Activated CD8-positive, alpha-beta memory T cell treated with anti-CD3 and anti-CD28 coated beads for 1 hour (primary cell): ENCODE measurements at places on chromosomes 2 and 18.

GRCh38 chr2:96816836-96817702 is 1.0 kb downstream of the CNNM3 start:
- no peak for DNase-seq

DNA sequence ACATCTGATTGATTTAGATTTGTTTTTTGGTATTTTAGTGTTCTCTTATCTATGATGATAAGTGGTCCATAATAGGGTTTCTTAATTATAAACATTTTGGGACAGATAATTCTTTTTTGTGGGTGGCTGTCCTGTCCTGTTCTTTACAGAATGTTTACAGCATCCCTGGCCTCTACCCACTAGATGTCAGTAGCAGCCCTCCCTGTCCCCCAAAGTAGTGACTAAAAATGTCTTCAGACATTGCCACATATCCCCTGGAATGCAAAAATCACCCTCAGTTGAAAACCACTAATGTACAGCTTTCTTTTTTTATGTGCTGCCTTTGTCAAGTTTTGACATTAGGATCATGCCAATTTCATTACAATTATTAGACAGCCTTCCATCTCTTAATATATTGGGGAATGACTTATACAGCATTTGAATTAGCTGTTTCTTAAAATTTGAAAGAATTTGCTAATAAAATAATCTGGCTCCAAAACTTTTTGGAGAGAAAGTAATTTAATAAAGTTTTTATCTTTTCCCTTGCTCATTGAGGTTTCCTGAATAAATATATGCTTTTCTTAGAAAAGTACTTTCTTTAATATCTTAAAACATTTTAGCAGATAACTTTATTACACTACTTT is 19.5 kb downstream of the WIPF1 start:
- peak; percentile 34 for DNase-seq

- no peak for DNase-seq
These were observed 27.7 kb upstream of the SMCHD1 start for GRCh38 chr18:2627821-2628276.

GRCh38 chr2:86048383-86048701 is 57.3 kb downstream of the POLR1A start:
- DNase-seq: no peak

- DNase-seq: no peak
These were observed 29.4 kb upstream of the TSPYL6 start for GRCh38 chr2:54285451-54285850.

GRCh38 chr18:31199190-31199769 is 36.6 kb upstream of the DSC1 start:
- DNase-seq: no peak

GRCh38 chr2:45337481-45337880 is 273.6 kb downstream of the SRBD1 start:
- DNase-seq: no peak

GRCh38 chr18:80229363-80229762 is 18.0 kb downstream of the PARD6G start:
- DNase-seq: no peak

DNA sequence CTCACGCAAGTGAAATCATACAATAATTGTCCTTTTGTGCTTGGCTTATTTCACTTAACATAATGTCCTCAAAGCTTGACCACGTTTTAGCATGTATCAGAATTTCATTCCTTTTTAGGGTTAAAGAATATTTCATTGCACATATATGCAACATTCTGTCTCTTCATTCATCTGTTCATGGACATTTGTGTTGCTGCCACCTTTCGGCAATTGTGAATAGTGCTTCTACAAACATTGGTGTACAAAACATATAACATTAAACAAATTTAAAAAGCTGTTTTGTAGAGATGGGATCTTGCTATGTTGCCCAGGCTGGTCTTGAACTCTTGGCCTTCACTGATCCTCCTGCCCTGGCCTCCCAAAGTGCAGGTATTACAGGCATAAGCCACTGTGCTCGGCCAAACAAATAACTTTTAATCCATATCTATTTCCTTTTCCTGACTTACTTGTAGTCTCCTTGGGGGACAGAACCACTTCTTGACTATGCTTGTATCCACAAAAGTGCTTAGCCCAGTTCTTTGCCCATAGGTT is 209.3 kb downstream of the SLC4A3 start:
- DNase-seq: no peak

- DNase-seq: no peak
These were observed 1081.9 kb downstream of the LRP1B start for GRCh38 chr2:141048951-141049350.

GRCh38 chr18:79400591-79401381 is 5.1 kb downstream of the NFATC1 start:
- DNase-seq: no peak

DNA sequence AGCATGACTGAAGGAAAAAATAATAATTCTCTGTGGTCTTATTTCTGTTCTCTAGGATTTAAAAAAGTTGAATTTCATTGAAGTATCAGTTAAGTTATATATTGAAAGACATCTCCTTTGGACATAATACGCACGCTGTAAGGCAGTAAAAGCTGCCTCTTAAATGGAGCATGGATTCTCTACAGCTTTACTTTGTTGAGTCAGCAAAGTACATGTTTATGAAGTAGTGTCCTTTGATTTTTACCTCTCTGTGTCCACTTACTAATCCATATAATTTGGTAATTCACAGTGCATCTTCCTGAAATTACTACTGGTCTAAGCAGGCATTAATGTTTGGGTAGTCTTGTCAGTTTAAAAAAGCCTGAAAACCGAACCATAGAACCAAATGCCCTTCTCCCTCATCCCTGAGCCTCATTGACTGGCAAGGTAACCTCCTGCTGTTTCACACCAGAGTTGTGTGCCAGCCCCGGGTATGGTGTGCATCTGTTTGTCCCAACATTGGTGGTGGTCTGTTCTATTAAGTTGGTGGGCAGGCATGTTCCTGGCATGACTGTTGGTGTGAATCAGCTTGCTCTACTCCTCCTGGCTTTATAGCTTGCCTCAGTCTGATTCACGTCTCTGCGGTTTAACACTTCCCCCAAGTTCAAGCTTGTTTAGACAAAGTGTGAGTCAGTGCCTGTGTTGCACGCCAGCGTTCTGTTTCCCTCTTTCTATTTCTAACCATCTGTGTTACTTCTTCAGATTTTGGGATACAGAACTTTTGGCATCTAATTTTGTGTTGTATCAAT is 71.0 kb upstream of the ITM2C start:
- DNase-seq: peak; percentile 41

- no peak for DNase-seq
These were observed 13.1 kb downstream of the TYMS start for GRCh38 chr18:670522-670921.

GRCh38 chr2:17747684-17748452 is 5.7 kb downstream of the SMC6 start:
- no peak for DNase-seq

DNA sequence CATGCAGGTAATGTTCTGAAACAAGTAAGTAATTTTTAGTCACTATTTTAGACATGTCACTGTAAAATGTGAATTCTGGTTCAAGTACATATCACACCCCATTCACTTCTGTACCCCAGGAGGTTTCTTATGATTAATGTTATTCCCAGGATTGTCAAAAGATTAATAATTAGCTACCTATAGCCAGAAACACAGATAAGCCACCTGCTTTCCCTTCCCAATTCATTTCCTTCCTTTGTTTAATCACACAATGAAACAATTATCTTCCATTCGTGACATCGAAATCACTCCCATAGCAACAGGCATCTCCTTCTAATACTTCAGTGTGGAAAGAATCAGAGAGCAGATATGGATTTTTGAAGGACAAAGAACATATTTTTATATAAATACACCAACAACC is 1650.3 kb upstream of the CELF4 start:
- DNase-seq: no peak

- no peak for DNase-seq
These were observed 45.3 kb downstream of the PIKFYVE start for GRCh38 chr2:208311321-208311720.

- DNase-seq: no peak
These were observed 309.3 kb upstream of the LRRTM4 start for GRCh38 chr2:77831471-77831870.

DNA sequence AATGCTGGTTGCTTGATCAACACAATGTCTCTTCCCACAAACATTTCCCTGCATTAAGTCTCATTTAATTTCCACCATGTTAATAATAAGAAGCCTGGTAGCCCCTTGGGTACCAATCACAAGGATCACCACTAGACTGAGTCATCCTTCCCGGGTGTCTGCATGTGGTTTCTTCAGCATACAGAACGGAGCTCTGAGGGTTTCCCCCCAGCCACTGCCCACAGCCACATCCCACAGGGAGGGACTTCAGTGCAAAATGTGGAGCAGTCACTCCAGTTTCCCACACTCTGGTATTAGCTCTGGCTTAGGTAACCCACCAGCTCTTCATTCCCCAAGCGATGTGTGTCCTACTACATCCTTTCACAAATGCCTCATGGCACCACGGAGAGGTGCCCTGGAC is 42.7 kb upstream of the POLE4 start:
- DNase-seq: peak; percentile 17

- no peak for DNase-seq
These were observed 302.1 kb downstream of the LRP1B start for GRCh38 chr2:141828761-141829160.

DNA sequence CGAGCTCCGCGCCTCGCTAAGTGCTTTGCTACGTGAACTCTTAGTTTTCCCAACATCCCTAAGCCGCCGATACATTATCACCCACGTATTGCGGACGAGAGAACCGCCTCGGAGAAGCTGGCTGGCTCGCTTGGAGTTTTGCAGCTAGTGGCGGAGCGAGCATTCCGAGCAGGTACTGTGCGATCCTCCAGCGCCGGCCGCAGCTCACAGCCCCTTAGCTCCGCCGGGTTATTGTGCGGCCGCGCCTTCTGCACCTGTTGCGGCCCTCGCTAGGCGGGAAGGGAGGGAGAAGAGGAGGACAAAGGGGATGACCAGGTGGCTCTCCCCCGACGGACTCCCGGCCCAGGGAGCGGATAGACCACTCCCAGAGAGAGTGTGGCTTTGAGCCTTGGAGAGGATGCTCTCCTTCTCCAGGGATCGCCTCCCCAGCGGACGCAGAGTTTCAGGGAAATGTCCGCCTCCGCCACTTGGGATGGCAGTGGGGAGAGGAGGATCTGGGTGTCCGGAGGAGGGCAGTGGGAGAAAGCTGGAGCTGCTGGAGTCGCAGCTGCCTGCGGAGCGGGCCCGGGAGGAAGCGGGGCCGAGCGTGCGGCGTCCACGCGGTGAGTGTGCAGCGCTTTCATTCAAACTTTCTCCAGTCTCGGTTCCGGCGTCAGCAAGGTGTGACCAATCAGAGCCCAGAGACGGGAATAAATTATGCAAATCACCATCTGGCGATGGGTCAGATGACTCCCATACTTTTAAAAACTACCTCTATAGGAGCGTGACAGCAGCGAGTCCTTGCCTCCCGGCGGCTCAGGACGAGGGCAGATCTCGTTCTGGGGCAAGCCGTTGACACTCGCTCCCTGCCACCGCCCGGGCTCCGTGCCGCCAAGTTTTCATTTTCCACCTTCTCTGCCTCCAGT is at the start of gene LIPG:
TSS of gene LIPG (plus strand) at position 769 of the 905 bp plus-strand sequence. CDS start 252 bp downstream, outside the sequence.
- DNase-seq: no peak

DNA sequence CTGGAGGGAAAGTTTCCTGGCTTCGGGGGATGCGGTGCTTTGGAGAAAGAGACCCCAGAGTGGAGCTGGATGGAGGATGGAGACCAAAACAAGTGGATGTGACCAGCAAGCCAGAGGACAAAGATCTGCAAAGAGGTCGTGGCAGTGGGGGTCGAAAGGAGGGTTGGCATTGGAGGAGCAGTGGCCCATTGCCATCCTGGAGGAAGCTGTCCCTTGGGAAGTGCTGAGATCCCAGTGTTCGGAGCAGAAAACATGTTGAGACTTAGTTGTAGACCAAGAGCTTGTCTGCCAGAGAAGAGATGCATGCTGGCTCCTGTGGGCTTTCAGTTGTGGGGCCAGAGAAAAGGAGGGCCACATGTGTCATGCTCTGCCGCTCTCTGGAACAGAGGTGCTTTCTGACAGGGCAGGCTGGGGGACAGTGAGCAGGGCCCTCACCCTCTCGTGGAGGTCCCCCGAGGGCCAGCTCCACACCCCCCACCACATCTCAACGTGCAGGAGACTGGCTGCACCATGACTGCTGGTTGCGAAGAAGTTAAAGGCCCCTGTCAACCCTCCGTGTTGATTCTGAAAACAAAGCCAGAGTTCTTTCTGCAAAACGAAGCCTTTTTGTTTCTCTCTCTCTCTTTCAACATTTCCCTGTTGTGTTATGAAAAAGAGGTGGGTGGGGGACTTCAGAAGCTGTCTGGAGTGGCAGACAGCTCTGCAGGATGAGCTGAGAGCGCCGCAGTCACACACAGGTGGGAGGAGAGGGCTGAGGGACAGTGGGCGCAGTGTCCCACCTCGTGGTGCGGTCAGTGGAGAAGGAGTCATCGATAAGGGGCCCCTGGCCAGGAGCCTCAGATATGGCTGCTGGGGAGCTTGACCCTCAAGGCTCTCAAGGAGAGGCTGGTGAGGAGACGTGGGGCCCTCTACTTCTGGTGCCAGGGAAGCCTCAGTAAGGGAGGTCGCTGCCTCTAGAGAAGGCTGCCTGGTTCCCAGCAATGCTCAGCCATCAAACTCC is 77.6 kb upstream of the BCL2L11 start:
- no peak for DNase-seq

DNA sequence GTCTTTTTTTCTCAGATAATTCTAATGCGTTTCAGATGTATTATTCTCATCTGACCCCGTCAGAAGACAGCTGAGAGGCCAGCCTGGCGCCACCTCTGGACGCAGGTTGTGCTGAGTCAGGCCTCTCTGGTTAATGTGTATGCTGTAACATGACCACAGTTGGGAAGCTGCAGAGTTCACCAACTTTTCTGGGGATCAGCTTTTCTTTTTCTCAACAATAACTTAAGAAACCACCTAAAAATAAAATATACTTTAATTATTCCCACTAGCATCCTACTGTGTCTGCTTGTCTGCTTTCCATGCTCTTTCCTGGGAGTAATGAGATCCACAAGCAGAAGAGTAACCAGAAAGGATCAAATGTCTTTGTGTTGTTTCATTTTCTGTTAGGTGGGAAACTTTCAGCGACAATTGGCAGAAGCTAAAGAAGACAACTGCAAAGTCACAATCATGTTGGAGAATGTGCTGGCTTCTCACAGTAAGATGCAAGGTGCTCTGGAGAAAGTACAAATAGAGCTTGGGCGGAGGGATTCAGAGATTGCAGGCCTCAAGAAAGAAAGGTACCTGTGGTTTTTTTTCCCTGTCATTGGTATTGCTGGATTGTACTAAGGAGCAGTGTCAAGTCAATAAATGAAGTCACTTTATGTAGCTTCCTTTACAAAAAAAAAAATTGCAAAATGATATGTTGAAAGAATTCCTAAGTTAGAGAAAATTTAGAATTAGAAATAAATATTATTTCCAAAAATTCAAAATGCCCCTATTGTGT is 79.8 kb downstream of the CCDC150 start:
- no peak for DNase-seq

- DNase-seq: no peak
These were observed 289.2 kb downstream of the ERBB4 start for GRCh38 chr2:212249451-212249850.
